Stimulated activated CD4-positive, alpha-beta T cell treated with anti-CD3 and anti-CD28 coated beads, Interleukin-15, amount 100 ng/mL, for 24 hours (primary cell): ENCODE measurements at places on chromosomes 1 and 21.
A peak's percentile ranks its signal among the peaks of the same experiment; 100 is the strongest.

DNA sequence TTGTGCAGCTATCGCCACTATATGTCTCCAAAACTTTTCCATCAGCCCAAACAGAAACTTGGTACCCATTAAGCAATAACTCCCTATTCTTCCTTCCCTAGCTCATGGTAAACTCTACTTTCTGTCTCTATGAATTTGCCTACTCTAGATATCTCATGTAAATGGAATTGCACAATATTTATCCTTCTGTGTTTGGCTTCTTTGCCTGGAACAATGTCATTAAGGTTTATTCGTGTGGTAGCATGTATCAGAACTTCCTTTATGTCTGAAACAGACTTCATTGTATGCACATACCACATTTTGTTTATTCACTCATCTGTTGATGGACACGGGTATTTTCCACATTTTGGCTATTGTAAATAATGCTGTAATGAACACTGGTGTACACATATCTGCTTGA lies 40.7 kb upstream of the CD34 start:
- DNase-seq = no peak

- no peak for DNase-seq
Measured at GRCh38 chr1:206737729-206738201, 32.8 kb upstream of the IL19 start.

DNA sequence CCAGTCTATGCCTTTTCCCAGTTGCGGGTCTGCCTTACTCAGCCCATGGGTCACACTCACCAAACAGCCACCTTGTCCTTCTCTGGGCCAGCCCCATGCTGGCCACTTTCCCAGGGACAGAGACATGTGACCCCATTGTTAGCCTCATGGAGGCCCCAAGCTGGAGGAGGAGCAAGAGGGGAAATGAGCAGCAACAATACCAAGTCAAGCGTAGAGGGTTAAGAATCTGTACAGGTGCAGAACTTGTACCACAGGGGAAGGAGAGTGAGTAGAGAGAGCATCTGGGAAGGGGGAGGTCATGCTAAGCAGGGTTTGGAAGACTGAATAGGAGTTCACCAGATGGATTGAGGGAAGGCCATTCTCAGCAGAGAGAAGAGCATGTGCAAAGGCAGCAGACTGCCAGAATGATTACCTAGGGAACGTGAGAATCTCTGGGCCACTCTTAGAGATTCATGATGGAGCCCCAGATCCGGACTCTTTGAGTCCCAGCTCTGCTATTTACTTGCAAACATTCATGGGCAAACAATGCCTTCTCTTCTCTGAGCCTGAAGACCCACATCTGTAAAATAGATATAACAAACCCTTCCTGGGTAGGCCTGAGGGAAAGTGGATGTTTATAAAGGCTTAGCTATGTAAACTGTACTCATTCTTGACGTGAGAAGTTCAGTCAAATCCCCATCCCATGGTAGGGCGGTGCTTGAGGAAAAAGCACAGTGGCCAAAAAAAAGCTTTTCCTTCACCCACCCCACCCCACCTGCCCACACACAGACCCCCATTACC lies 2.8 kb upstream of the SLC2A1 start:
- no peak for DNase-seq

DNA sequence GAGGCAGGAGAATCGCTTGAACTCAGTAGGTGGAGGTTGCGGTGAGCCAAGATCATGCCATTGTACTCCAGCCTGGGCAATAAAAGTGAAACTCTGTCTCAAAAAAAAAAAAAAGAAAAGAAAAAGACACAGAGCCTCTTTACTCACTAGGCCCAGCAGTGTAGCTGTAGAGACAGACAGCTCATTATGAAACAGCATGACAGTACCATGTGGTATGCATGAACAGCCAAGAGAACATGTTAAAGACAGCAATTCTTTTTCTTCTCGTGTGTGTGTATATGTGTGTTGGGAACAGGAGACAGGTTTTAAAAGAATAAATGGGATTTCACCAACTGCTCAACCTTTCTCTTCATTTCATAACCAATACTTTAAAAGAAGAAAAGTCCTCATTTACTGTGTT lies 118.8 kb downstream of the PIK3R3 start:
- no peak for DNase-seq

DNA sequence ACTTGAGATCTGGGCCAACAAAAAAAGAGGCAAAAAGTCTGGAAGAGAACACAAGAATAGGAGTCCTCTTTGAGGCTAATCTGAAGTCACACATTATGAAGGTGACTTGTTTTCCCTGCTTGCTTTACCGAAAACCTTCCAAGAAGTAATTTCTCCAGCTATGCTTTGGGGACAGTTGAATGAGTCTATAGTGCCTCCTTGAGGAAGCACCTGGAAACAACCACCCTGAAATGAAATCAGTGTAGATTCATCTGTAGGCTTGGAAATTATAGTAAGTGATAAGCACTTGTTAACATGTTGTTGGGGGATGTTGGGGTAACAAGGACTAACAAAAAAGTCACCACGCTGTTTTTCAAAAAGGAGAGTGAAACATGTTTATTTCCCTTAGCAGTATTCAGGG lies 23.4 kb upstream of the RPTN start:
- no peak for DNase-seq

DNA sequence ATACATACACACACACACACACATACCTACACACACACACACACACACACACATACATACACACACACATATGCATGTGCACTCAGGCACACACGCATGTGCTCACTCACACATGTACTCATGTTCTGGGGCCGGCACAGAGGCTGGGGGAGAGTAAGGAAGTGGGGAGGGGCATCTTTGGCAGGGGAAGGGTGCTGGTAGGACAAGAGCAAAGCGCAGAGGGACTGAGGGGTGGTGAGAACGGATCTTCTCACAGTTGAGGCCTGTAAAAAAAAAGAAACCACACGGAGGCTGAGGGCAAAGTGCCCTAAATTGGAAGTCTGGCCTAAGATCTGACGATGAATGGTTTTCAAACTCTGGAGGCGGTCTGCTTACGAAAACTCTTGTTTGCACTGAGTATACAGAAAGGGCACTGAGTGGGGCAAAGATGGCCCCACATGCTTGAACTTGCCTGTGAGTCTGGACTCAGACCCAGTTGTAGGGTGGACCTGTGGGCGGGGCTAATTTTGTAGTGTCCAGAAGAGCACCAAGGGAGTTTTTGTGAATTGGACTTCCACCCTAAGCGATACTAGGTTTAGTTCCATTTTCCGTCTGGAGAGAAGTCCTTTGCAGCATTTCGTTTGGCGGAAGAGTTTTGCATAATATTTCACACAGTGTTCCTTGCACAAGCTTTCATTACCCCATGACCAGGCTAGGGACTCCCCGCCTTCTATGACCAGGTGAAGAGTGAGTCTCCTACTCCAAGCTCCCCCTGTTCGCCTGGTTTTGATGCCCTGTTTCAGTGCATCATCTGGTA lies 79.3 kb upstream of the LYST start:
- no peak for DNase-seq

GRCh38 chr1:25148673-25149300 lies 83.5 kb downstream of the SYF2 start:
- peak; percentile 24 for DNase-seq

DNA sequence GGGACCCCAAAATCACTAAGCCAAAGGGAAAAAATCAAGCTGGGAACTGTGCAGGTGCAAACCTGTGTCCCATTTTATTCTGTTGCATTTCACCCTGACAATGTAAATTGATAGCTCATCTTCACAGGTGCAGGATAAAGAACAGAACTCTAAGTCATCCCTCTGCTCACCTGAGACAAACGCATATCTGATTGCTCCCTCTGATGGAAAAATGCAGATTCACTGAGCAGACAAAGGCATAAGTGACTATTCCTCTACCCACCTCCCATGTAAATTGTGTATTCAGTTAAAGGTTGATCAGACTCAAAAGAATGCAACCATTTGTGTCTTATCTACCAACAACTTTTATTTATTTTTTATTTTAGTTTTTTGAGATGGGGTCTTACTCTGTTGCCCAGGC lies 644.2 kb downstream of the PTPRU start:
- DNase-seq = no peak

- DNase-seq = peak; percentile 74
Measured at GRCh38 chr1:43454270-43455011, 710 bp upstream of the HYI start.

GRCh38 chr1:31818206-31818605 lies 2.4 kb upstream of the SPOCD1 start:
- no peak for DNase-seq

GRCh38 chr1:228283476-228284147 lies 75.8 kb downstream of the OBSCN start:
- DNase-seq = no peak

- DNase-seq = peak; percentile 47
Measured at GRCh38 chr1:169890761-169891538, 2.7 kb downstream of the SCYL3 start.

- DNase-seq = no peak
Measured at GRCh38 chr1:53112271-53112774, 30.1 kb downstream of the SLC1A7 start.

DNA sequence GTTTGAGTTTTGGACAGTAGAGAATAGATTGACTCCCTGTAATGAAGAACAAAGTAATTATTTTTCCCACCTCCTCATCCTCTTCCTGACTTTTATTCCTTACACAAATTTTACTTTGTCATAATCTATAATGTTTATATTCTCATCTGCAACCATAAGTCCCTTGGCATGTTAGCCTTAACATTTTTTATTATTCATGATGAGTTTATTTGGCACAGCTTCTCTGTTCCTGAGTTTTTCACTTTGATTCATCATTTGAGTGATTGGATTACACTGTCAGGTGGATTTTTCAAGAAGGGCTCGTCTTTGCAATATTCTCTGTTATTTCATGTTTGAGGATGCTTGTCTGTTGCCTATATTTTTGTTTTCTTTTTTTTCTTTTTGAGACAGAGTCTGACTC lies 35.7 kb downstream of the TNFRSF8 start:
- no peak for DNase-seq

DNA sequence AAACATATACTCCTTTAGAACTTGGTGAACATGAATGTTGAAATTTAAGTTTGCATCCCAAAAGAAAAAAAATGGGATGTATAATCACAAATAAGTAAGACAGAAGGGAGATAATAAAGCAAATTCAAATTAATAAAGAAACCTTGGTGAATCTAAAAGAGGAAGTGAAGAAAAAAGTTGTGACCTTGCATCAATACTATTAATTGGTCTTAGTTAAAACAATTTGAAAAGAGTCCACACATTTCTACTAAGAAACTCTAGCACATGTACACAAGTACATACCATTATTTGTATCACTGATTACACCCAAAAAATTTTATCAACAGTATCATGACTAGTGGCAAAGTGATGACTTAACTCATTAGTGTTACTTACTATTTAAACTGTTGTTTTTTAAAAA lies 80.4 kb upstream of the SCYL3 start:
- no peak for DNase-seq

DNA sequence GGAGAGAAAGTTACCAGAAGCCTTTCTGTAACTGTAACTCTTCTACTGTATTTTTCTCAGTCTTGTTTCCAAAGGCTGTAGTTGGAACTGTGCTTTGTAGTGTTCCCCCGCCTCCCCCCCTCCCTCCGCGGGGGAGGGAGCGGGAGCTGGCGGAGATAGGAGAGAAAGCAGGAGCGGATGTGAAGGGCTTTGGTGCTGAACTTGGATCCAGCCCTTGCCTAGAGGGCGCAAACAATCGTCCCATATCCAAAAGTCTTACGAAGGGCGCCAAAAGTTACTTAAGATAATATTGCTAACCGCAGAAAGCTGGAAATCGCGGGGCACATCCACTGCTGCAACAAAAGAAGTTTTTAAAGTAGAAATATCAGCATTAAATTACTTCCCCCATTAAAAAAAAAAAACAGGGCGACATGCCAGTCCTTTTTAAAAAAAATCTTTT lies 2.4 kb upstream of the NFIA start:
- peak; percentile 12 for DNase-seq

GRCh38 chr1:111212634-111213335 lies 12.3 kb upstream of the DENND2D start:
- DNase-seq = no peak

- no peak for DNase-seq
Measured at GRCh38 chr1:110645211-110645610, 29.5 kb downstream of the KCNA3 start.

GRCh38 chr1:173347282-173347818 lies 129.8 kb upstream of the PRDX6 start:
- DNase-seq = no peak

- DNase-seq = no peak
Measured at GRCh38 chr1:7049913-7050625, 264.8 kb downstream of the CAMTA1 start.

GRCh38 chr1:59154401-59154800 lies 142.5 kb upstream of the FGGY start:
- DNase-seq = no peak

- no peak for DNase-seq
Measured at GRCh38 chr1:107474877-107475612, 334.2 kb downstream of the NTNG1 start.

- no peak for DNase-seq
Measured at GRCh38 chr1:153312570-153313186, at the start of gene PGLYRP3. TSS of gene PGLYRP3 (minus strand) at chr1:153312952. CDS start at chr1:153310665, 2,287 bp downstream.

DNA sequence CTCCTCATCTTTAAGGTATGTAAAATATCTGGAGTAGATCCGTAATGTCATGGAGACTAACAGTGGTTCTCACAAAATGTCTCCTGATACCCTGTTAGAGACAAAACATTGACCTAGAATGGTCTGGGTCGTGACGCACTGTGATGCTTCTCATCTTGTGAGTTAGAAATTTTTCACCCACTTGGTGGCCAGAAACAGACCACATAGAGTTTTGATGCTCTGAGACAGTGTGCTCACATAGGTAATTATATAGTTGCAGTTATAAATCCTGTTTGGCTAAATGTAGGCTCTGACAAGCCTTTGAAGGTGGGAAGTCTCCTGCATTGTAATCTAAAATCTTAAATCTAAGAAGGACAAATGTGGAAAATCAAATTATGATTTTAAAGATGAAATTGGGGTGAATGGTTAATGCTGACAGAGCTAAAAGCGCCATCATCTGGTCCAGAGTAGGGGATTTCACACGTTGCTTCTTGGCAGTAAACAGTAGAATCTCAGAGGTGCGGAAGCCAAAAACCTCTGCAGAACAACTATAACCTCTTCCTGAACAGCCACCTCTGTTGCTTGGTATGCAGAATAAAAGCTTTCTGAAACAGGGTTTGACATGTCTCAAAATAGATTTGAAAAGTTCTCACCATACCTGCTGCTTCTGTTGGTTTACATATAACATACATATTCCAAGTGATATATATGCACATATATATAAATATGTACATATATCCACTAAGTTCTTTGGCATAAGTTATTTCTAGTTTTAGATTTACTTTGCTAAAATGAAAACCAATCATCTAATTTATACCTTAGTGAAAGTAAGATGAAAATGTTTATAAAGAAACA lies 17.1 kb downstream of the RPAP2 start:
- DNase-seq = peak; percentile 46

DNA sequence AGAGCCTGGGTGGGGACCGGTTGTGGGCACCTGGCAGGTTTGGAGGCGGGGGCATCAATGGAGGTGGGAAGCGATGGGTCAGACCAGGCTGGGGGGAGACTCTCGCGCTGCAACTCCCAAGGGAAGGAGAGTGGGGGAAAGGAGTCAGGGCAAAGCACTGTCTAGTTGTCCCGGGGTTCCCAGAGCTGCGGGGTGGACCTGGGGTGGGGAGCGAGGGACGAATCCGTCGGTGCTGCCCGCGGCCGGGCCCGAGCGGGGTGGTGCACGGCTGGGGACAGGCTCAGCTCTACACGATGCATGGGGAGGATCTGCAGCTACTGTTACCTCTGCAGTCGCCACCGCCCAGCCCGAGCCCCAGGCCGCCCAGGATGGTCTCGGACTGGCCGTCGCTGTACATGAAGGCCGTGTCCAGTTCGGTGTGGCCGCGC lies 427 bp downstream of the AKR7A2 start:
- peak; percentile 32 for DNase-seq
